ENCODE measurements at places on chromosomes 13 and 19.
A peak's percentile ranks its signal among the peaks of the same experiment; 100 is the strongest.

DNA sequence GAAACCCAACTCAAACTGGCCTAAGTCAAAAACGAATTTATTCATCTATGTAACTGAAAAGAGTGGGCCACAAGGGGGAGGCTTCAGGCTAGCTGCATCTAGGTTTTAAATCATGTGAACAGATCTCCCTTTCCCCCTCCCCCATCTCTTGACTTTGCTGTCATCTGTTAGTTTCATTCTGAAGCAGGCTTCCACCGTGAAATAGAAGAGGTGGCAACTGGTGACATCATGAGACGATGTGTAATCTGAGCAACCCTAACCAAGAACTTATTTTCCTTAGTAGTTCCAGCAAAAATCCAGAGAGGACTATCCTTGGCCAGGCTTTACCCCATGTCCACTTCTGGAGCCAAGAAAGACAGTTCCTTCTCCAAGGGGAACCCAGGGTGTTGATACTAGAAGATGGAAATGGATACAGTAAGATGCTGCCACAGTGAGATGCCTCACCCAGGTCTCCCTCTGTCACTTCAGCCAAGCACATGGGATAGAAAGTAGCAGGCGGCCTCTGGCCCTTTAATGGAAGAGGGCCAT is 9.4 kb downstream of the SAMD4B start:
- no peak for DNase-seq

DNA sequence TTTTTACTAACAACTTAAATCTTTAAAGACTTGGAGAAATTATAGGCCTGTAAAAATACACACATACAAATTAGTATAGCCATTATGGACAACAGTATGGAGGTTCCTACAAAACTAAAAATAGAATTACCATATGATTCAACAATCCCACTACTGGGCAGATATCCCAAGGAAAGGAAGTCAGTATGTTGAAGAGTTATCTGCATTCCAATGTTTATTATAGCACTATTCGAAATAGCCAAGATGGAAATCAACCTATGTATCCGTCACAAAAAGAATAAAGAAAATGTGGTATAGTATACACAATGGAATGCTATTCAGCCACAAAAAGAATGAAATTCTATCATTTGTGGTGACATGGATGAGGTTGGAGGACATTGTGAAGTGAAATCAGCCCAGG is 37.2 kb downstream of the SLITRK1 start:
- peak; percentile 45 for DNase-seq

GRCh38 chr19:56117376-56117884 is 3.7 kb downstream of the ZNF787 start:
- no peak for DNase-seq

DNA sequence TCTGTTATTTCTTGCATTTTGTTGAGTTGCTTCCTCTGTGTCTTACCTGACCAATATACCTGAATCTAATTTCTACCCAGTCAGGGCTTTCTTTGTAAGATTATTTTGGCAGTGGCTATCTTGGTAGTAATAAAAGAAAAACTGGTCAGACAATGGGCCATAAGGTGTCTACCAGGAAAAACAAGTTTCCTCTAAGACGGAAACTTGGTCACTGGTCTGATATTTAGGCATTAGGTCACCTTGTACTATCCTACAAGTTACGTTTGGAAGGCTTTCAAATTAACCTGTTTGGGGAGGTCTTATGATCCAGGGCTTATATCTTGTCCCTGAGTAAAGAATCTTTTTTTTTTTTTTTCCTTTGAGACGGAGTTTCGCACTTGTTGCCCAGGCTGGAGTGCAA is 9.2 kb downstream of the ZNF823 start:
- DNase-seq: no peak

- DNase-seq: no peak
These were observed 10.5 kb upstream of the LATS2 start for GRCh38 chr13:21071924-21072323.

DNA sequence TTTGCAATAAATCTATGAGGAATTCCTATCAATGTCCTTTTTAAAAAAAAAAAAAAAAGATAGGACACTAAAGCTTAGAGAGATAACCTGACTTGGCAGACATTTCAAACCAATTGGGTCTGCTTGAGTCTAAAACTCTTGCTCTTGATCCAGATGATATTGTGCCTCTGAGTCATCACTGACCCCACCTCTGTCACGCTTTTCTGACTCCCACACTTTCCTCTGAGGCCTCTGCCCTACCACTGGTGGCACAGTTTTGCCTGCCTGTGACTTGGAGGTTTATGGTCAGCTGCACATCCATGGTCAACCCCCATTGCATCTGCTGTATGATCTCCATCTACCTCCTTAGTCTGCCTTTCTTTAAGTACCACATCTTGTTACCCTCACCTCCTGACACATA is 328.7 kb downstream of the SPRY2 start:
- no peak for DNase-seq

DNA sequence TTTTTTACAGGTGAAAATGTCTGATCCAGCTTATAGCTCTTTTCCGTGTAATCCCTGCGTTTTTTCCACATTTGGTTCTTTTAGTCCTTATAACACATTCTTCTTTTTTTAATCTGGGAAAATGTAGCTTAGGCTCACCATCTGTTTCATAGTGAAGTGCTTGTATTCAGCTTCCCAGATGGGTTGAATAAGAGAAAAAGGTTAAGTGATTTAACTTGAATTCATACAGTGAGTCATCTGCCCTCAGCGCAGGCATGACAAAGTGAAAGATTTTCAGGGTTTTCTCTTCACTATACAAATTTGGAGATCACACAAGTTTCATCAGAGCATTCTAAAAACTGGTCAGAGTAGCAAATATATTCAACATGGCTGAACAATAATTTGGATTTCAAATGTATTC is 224.8 kb downstream of the SPRY2 start:
- DNase-seq: peak; percentile 62

GRCh38 chr13:36163286-36163685 is 32.1 kb upstream of the DCLK1 start:
- DNase-seq: no peak

DNA sequence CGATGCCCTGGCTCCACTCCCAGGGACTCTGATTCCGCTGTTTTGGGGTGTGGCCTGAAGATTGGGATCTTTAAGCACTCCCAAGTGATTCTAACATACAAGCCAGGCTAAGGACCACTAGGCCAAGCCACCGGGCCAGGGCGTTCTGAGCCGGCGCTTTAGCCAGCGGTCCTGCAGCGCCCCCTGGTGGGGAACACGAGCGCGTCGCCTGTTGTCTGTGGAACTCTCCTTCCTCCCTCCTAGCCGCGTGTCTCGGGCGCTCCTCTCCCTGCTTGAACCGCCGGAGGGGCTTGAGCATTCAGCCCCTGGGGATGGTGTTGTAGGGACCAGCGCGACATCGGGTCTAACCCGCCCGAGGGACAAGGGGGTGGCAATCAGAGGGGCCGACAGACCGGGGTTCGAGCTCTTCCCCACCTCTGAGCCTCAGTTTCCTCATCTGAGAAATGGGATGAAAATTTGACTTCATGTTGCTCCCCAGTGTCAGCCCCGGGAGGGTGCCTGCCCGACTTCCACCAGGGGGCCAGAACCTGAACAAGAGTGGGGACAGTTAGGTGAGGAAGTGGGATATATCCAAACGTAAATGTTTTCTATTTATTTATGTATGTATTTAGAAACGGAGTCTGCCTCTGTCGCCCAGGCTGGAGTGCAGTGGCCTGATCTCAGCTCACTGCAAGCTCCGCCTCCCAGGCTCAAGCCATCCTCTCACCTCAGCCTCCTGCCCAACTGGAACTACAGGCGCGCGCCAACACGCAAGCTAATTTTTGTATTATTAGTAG is 18.0 kb upstream of the PNMA8B start:
- peak; percentile 52 for DNase-seq

DNA sequence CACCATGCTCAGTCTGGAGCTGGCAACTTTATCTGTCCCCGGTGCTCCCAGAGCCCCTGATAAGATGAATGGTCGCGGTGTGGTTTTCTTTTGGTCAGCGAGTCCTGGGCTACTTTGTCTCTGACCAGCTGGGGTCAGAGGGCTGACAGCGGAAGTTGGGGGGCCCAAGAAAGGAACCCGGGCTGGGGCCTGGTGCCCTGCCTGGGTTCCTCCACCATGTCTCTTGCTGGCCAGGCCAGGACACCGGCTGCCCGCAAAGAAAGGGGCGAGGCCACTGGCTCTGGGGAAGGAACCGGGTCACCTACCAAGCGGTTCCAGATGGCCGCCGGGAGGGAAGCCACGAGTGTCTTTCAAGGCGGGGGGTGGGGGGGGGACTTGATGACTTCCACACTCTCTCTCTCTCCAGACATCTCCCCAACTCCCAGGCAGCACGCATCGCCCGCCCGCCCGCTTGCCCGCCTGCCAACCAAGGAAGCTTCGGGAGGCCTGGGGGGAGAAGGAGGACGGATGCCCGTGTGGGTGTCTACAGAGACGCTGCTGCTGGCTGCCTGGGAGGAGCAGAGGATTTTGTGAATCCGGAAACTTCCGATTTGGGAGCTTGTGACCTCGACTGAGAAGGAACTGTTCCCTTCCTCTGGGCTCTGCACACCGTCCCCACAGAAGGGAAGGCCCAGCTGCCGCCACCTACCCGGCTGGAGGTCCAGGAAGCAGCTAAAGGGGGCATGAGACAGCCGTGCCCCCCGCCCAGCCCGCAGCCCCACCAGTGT is 1.1 kb downstream of the PIP5K1C start:
- DNase-seq: no peak

DNA sequence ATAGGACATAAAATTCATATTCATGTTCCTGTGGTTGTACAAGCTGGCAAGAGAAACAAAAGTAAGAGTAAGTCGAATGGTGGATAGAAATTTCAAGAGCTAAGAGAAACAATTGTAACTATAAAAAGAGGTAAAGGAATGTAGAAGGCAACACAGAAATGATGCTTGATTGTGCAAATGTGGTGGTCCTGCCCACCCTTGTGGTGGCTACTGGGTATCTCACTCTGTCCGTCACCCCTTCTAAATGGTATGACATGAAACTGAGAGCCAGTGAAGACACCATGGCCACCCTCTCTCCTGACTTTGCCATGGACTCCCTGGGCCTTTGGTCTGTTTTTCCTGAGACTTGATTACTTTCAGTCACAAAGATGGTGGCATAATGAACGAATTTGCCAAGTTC is 925.9 kb upstream of the SLITRK6 start:
- DNase-seq: no peak

DNA sequence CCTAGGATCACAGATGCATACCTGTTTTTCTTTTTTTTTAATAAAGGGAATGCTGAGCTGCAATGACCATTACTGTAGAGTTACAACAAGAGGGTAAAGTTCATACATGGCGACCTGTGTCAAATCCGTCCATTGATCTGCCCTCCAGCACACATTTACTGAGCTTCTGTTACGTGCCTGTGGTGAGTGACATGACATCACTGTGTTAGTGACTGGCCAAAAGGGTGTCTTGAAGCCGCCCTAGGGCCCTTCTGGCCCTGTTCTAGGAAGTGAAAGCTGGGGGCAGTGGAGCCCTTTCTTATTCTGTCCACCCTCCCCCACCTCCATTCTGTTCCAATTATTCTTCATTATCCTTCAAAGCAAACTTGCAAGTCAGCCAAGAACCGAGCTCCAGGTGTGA is 66.3 kb downstream of the ZIC5 start:
- DNase-seq: no peak

DNA sequence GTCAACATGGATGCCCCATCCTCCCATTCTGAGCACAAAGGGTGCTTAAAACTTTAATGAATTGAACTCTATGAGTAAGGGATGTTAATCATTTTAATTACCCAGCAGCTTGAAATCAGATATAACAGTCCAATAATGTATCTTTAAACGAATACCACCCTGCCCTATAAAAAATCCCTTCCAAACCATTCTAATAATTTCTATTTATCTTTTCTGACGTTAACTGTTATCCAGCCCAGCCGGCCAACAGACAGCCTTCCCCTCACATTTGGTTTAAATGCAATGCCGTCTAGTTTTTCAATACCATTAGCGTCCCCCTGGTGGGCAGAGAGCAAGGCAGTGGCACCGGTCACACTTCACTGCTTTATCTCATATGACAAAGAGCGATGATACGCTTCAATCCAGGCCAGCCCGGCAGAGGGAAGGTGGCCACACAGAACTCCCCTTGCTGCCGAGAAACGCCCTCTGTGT is 402.2 kb upstream of the ZNF507 start:
- no peak for DNase-seq

DNA sequence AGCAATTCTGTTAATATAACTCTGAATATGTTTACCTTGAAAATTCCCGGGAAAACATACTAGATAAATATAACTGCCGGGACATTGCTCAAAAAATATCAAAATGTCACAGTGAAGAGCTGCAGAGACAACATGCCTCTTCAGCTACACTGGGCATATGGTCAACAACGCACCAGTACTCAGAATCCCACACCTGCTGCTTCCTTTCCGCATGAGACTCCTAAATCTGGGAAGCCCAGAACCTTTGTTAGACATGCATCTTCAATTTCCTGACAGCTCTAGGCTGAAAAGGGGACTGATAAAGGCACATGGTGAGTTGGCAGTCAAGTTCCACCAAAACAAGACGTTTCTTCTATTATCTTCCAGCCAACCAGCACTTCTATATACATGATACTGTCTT is 53.7 kb downstream of the USP12 start:
- no peak for DNase-seq

DNA sequence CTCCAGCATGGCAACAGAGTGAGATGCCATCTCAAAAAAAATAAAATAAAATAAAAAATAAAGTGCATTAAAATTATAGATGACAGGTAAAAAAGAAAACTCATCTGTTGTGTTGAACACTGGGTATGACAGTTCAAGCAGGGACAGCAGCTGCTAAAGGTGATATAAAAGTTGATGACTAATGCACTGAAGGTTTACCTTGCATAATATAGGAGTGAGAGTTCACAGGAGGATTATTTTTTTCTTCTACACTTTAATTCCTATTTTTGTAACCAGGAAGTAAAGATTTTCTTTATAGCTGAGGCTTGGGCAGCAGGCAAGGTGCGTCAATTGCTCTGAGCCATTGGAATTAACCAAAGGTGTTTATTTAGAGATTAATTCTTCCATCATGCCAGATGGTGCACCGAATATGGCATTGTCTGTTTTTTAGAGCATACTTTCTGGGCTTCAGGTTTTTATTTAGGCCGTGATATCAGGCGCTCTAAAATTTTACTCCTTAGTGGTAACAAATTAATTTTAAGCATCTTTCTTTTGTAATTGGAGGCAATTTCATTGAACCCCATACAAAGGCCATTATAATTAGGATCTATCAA is 337.0 kb upstream of the SLC10A2 start:
- DNase-seq: no peak

- DNase-seq: no peak
These were observed 8.8 kb upstream of the BBC3 start for GRCh38 chr19:47239610-47240296.

DNA sequence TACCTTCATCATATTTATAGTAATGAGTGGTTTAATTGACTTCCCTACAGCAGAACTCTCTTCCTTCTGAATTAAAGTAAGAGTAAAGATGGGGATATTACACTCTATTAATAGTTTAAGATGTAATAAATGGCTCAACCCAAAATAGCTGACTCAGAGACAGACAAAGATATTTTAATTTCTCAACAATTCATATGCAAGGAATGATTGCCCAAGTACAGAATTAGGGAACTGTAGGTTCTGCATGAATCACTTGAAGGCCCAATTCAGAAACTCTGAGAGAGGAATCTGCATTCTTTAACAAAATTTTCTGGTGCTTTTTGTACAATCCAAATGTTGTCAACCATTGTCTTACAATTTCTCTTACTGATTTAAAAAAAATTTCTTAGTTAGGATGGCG is 42.9 kb upstream of the PCDH9 start:
- no peak for DNase-seq
